ENCODE measurements at places on chromosomes 6 and 20.

- no peak for DNase-seq
Observed at GRCh38 chr20:31990641-31991338, 19.4 kb upstream of the CCM2L start.

DNA sequence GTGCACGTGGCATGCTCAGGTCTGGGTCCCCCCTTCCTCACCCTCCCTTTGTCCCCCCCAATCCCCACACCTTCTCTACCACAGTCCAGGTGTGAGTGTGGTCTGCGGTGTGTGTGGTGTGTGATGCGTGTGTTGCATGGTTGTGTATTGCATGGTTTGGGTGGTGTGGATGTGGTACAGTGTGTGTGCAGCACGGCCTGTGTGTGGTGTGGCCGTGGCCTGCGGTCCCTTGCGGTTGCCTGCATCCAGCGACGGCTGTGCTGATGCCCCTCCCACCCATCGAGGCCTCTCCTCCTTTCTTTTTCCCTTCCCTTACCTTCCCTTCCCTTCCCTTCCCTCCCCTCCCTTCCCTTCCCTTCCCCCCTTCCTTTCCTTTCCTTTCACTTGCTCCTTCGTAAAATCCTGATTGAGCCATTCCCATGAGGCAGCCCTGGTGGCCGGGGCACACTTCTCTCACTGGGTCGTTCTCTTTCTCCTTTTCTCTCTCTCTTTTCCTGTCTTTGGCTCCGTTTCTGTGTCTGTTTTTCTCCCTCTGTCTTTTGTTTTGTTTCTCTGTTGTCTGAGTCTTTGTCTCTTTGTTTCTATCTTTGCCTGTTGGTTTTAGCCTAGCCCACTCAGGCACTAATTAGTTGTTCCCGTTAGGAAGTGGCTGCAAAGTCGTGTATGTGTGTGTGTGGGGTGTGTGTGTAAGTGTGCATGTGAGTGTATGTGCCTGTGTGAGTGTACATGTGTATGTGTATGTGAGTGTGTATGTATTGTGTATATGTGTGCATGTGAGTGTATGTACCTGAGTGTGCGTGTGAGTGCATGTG, 65.7 kb downstream of the SRC start:
- DNase-seq: no peak

GRCh38 chr6:43630980-43631619, 2.0 kb upstream of the GTPBP2 start:
- no peak for DNase-seq

GRCh38 chr6:40348591-40348990, 238.6 kb downstream of the LRFN2 start:
- no peak for DNase-seq

- DNase-seq: no peak
Observed at GRCh38 chr6:167737205-167737830, 89.4 kb upstream of the AFDN start.

GRCh38 chr20:12395353-12395752, 477.7 kb downstream of the BTBD3 start:
- DNase-seq: no peak

GRCh38 chr20:41135888-41136679, 1.3 kb upstream of the PLCG1 start:
- no peak for DNase-seq

- DNase-seq: no peak
Observed at GRCh38 chr6:132813173-132813856, 1.1 kb upstream of the RPS12 start.

- DNase-seq: no peak
Observed at GRCh38 chr6:113246186-113246585, 611.0 kb upstream of the MARCKS start.

DNA sequence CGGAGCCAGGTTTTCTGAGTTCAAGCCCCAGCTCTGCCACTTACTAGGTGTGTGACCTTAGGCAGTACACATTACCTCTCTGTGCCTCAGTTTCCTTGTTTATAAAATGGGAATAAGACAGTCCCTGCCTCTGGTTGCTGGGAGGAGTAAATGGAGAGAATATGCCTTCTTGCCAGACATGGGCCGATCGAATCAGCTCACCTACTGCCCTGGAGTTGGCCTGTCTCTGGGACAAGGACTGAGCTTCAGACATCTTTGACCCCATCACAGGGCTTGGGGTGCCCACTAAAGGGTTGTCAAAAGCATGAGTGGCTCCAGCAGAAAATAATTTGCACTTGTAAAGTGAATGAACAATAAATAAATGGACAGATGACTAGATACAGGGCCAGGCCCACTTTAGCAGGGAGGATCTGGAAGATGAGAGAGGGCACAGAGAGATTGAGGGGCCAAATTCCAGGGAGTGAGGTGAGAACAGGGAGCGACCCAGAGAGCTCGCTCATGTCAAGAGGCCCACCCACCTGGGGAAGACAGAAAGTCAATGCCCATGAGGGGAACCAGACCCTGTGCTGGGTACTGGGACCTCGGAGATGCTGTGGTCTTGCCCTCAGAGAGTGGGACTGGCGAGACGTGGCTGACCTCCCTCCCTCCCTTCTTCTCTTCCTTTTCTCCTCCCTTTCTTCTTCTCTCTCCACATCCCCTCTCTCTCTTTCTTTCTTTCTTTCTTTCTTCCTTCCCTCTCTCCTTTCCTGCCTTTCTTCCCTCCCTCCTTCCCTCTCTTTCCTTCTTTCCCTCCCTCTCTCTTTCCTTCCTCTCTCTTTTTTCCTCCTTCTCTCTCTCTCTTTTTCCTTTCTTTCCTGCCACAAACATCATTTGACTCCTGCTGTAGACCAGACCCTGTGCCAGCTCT, 3.9 kb upstream of the BPIFA2 start:
- no peak for DNase-seq

- DNase-seq: no peak
Observed at GRCh38 chr6:164294047-164294784, 879.7 kb downstream of the QKI start.

DNA sequence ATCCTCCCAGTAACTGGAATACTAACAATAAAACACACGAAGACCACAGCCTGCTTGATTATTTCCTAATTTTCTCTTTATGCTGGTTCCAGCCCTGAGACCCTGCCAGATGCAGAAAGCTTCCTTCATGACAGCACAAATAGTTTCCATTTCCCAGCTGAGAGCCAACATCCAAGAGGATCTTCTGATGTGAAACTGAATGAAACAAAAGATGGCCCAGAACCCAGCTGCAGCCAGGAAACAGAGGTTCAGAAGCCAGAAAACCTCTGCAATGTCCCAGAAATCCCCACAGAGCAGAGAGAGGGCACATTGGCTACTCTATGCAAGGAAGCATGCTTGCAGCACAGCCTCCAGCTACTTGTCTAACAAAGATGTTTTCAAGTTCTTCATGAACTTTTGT, 61.8 kb upstream of the PLEKHG1 start:
- no peak for DNase-seq

- DNase-seq: no peak
Observed at GRCh38 chr6:68975816-68976215, 340.7 kb downstream of the ADGRB3 start.

DNA sequence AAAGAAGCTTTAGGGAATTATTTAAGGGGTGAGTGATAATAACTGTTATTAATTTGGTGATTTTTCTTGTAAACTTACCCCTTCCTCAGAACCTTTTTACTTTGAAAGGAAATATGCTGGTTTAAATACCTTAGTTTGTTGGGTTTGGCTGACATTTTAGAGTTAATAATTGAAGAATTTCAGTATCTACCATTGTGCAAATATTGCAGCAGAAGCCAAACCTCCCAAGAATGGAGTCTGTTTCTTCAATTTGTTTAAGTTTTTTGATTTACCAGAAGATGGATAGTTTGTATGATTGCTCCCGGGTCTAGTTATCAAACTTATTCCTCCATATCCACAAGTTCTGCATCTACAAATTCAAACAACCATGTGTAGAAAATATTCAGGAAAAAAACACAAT, 77.1 kb downstream of the ATRN start:
- no peak for DNase-seq

DNA sequence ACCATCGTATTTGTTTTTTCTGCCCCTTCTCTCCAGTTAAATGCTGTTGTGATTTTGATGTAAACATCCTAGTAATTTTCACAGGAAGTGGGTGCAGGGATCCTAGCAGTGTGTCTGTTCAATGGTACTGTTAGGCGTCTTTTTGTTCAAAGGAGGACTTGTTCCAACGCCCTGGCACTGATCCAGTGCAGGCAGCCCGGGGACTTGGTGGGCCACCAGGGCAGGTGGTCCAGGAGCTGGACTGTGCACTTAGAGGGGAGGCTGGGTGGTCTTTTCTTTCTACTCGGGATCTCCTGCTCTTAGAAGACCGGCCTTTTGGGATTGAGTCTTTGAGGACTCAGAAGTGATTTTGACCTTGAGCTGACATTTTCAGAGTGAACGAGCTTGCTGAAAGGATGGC, 41.1 kb upstream of the NKX2-2 start:
- DNase-seq: no peak

GRCh38 chr20:18057101-18057993, at the start of gene OVOL2:
OVOL2 (minus strand) TSS chr20:18057916; CDS start chr20:18057634, 282 bp downstream.
- DNase-seq: no peak

DNA sequence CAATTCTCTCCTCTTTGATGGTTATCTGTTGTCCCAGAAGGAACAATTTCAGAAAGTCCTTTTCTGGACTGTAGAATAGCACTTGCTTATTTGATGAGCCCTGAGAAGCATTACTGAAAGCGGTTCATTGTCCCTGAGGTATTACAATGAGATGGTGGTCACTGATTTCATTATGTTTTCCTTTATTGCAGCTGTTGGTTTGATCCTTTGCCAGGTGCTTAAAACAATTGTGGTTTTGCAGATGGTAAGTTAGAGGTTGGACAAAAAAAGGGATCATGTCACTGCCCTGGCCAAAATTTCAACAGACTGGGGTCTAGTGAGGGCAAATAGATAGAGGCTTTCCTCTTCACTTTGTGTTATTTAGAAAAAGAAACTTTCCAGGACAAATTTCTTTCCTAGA, 61.9 kb downstream of the ESR1 start:
- DNase-seq: no peak

Data from stimulated activated CD4-positive, alpha-beta T cell treated with anti-CD3 and anti-CD28 coated beads, TNF-alpha, amount 100 ng/mL, for 1 hour (primary cell).